Inflammatory macrophage (primary cell): ENCODE measurements at places on chromosomes 6 and 20.

GRCh38 chr6:105591053-105591452 is 188.2 kb upstream of the PREP start:
- DNase-seq = peak; percentile 75

DNA sequence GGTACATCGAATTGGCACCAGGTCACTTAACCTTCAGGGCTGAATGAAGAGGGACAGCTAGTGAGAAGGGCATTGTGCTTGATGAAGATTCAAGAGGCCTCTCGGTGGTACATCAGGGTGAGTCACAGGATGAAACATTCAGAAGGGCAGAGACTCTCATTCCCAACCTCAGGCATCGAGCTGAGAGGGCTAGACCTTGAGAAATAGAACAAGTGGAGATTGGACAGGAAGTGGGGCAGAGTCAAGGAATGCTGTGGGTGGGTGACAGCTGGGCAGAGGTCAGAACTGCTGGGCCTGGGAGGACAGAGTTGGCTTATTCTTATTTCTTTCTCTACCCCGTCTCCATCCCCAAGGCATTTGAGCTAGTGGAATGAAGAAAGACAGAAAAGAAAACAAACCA is 126.0 kb downstream of the SCML4 start:
- DNase-seq = no peak

GRCh38 chr6:109706513-109706912 is 15.4 kb downstream of the FIG4 start:
- DNase-seq = no peak

DNA sequence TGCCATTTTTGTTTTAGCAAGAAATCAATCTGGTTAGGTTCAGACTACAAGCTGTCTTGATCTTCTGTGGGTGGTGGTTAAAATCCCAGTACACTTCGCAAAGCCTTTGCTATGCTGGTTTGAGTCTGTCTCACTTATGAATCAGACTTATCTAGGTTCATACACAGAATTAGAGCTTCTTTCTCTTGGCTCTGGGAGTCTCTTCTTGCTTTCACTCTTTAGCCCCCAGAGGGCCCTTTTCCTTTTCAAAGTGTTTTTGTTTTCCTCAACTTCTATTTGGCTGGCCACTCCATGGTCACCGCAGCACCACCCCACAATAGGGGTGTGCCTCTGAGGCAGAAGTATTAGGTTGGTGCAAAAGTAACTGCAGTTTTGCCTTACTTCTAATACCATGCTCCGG is 21.3 kb downstream of the ECI2 start:
- no peak for DNase-seq

DNA sequence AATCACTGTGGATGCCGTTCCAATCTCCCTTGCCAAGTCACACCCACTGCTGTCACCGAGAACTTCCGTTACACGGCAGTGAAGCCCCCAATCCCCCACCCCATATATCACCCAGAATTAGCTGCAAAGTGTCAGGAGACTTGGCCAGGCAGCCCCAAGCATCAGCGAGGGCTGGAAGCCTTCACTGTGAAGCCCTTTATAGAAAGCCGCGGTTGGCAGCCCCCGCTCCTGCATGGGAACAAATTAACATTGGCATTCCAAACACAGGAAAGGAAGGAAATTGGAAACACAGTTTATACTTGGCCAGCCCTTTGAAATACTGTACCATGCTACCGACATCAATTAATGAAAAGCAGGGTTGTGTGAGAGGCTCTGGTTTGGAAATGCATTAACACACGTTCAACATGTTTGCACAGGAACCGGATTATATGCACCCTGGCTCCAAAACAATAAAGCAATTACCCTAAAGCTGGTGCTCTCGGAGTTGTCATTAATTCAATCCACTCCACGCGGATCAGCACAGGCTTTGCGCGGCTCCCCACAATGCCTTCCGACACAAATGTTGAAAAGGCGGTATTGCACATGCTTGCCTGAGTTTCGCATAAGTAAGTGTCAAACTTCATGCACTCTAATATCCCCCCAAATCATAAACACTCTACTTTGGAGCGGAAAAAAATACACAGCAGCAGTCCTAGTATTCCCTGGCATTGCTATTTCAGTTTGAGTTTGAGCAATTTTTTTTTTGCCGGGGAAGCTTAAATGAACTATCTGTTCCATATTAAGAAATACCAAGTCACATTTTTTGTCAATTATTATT is 7.1 kb downstream of the BMP7 start:
- no peak for DNase-seq

- DNase-seq = no peak
These were observed 55.1 kb upstream of the APCDD1L start for GRCh38 chr20:58570204-58570859.

- DNase-seq = peak; percentile 66
These were observed 527 bp downstream of the FBXO30 start for GRCh38 chr6:145814035-145814500.

DNA sequence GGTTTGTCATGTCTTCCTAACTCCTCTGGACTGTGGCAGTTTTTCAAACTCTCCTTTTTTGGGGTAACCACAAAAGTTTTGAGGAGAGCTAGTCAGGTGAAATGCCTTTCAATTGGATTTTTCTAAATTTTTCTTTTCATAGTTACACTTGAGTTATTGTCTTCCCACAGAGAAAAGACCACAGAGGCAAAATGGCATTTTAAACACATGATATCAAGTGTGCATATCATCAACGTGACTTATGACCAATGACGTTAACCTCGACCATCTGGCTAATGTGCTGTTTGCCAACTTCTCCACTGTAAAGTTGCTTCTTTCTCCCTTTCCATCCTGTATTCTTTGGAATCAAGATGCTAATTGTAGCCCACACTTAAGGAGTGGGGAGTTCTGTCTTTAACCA is 41.3 kb upstream of the SNAP25 start:
- DNase-seq = no peak

- peak; percentile 89 for DNase-seq
These were observed 9.6 kb downstream of the OR2B2 start for GRCh38 chr6:27902335-27903314.

- no peak for DNase-seq
These were observed 22.7 kb downstream of the UTRN start for GRCh38 chr6:144307880-144308279.

GRCh38 chr6:70180901-70181599 is 121.8 kb downstream of the COL9A1 start:
- DNase-seq = no peak

- DNase-seq = no peak
These were observed 112.5 kb downstream of the SCML4 start for GRCh38 chr6:107711412-107712236.

DNA sequence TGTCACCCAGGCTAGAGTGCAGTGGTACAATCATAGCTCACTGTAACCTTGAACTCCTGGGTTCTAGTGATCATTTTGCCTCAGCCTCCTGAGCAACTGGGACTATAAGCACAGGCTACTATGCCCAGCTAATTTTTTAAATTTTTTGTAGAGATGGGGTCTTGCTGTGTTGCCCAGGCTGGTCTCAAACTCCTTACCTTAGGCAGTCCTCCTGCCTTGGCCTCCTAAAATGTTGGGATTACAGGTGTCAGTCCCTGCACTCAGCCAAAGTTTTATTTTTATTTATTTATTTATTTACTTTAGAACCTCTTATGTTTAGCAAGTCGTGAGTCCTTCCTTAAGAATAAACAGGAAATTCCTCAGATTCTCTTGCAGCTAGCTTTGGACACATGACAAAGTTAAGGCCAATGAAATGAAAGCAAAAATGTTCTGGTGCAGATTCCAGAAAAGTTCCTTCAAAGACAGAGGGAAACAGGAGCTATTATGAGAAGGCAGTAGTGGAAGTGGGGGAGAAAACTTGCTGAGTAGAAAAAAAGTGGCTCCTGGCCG is 19.1 kb downstream of the PIM1 start:
- no peak for DNase-seq

DNA sequence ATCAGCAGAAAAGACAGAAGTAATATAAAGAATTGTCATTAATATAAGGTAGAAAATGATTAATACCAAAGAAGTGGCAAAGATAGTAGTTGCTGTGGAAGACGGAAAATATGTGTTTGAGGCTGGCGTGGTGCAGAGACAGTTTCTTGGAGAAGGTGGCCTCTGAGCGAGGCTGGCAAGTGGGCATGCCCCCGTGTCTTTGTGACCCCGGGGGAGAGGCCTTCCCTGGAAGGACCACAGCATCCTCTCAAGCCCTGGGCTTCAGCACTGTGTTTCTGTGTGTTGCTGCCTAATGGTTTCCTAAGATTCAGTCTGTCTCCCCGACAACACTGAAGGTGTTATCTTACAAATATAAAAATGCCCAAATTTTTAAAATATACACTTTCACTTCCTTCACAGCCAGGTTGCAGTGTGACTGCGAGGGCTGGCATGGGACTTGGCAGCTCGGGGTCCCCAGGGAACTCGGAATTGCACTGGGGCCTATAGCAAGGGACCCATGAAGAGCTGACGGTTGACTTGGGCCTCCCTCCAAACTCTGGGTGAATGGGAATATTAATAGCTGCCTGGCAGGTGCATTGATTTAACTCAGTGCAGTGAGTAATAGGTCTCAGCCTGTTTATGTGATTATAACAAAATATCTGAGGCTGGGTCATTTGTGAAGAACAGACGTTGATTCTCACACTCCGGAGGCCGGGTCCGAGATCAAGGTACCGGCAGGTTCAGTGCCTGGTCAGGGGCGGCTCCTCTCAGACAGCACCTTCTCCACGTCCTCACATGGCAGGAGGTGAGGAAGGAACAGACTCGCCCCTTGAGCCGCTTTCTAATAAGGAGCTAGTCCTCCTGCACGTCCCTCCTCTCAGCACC is 47.4 kb upstream of the AFDN start:
- DNase-seq = no peak

- DNase-seq = no peak
These were observed 193.9 kb upstream of the EYS start for GRCh38 chr6:65900928-65901327.

DNA sequence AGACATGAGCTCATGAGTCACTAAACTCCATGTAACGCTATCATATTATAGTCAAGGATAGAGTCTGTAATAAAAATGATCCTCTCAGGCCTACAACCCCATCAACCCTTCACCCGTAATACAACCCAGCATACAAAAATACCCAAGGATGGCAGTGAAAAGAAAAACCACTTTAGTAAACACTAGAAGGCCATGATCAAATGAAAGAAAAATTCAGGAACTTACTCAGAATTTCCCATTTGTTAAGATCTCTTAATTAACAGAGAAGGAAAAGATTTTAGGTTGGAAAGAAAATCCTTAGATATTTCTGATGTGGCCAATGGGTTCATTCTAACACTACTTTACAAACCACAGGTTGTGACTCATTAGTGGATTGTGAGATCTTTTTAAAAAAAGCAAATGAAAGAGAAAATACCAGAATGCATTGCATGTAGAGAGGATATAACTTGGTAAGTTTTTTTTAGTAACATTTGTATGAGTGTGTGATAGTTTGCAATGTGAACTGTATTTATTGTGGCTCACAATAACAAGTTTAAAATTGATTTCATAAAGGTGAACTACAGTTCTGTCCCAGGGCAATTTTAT is 8.0 kb upstream of the UBE2J1 start:
- no peak for DNase-seq

- no peak for DNase-seq
These were observed 10.6 kb upstream of the TTPAL start for GRCh38 chr20:44465001-44465560.

GRCh38 chr6:92169506-92169905 is 1249.9 kb downstream of the EPHA7 start:
- DNase-seq = no peak

DNA sequence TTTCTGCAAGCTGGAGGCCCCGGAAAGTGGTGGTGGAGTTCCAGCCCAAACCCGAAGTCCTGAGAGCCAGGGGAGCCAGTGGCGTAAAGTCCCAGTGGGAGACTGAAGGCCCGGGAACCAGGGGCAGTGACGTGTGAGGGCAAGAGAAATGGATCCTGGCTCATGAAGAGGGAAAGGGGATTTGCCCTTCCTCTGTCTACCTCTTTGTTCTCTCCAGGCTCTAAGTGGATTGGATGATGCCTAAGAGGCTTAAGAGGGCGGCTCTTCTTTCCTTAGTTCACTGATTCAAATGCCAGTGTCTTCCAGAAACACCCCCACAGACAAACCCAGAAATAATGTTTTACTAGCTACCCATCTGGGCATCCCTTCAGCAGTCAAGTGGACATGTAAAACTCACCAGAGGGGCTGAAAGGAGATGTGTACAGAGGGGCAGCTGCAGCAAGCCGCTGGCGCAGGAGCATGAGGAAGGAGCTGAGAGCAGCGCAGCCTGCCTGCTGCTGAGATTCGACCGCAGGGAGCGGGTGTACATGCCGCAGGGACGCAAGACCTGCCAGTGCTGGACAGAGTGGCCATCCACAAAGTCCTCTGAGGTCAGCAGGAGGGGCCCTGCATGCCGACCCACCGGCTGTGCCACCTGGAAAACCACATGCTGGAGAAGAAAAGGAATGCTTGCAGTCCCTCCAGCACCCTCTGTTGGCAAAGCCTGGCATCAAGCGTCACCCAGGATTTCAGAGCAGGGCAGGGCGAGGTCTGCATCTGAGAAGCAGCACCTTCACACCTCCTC is 29.5 kb downstream of the CDYL start:
- DNase-seq = no peak

DNA sequence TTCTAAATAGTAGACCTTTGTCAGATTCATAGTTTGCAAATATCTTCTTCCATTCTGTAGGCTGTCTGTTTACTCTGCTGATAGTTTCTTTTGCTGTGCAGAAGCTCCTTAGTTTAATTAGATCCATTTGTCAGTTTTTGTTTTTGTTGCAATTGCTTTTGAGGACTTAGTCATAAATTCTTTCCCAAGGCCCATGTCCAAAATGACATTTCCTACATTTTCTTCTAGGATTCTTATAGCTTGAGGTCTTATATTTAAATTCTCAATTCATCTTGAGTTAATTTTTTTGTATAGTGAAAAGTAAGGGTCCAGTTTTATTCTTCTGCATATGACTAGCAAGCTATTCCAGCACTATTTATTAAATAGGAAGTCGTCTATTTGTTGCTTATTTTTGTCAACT is 287.0 kb downstream of the PACRG start:
- no peak for DNase-seq

GRCh38 chr20:1897965-1898464 is 2.8 kb downstream of the SIRPA start:
- DNase-seq = peak; percentile 83

DNA sequence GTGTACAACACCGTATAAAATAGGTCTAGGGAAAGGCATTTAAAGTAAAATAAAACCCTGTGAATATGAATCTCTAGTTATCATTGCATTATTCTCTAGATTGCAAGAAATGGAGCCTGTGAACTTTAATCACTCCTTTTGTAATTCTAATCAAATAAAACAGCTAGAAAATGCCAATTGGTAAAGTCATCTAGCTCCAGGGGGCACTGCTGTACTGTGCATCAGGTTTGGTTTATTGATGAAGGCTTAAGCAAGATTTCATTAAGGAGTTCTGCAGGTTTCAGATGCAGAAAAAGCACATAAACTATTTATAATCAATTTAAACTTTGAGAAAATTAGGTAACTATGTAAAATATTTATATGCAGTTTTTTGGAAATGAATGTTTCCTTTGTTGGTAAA is 645.0 kb downstream of the PHF3 start:
- DNase-seq = no peak

DNA sequence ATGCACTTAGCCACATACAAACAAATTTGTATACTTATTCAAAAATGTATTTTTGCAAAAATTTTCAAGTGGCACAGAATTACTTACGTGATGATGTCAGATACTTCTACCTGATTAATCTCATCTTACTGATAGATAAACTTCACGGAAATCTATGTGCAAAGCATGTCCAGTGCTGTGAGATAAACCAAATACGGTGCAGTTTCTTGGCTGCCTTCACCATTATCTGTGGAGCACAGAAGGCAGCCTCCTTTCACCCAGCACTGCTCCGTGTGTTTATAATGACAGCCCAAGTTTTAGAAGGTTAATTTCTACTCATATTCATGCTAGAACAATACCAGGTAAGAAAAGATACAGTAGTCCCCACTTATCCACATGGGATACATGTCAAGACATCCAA is 59.0 kb upstream of the PDE10A start:
- DNase-seq = no peak

- DNase-seq = no peak
These were observed 109.0 kb downstream of the PRKN start for GRCh38 chr6:162618448-162619002.
